NCI-H510A treated with DMSO at 0.1 percent for 48 hours (cell line): ENCODE measurements at places on chromosomes 13 and 19.
A peak's percentile ranks its signal among the peaks of the same experiment; 100 is the strongest.

GRCh38 chr19:6987850-6988249 is 33.4 kb downstream of the MBD3L2B start:
- DNase-seq = no peak

DNA sequence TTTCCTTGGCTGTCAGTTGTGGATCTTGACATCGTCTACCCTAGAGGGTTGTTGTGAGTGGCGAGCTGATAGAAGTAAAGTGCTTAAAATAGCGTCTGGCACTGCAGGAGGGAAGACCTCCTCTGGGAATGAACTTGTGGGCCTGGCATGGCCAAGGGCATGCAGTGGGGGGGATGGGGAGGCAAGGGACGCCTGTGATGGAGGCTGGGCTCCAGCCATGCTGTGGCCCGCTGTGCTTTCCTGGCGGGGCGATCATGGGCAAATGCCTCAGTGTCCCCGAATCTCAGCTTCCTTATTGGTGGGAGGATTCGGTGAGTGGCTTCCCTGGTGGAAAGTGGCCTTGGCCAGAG is 10.7 kb downstream of the CARM1 start:
- DNase-seq = no peak

- no peak for DNase-seq
These were observed 24.5 kb upstream of the SOX1 start for GRCh38 chr13:112042496-112042895.

- DNase-seq = no peak
These were observed 15.4 kb upstream of the KPTN start for GRCh38 chr19:47499371-47499770.

- peak; percentile 56 for DNase-seq
These were observed 1.2 kb downstream of the CGB7 start for GRCh38 chr19:49056101-49056901.

- peak; percentile 58 for DNase-seq
These were observed 3.9 kb upstream of the PCDH17 start for GRCh38 chr13:57627663-57628062.

DNA sequence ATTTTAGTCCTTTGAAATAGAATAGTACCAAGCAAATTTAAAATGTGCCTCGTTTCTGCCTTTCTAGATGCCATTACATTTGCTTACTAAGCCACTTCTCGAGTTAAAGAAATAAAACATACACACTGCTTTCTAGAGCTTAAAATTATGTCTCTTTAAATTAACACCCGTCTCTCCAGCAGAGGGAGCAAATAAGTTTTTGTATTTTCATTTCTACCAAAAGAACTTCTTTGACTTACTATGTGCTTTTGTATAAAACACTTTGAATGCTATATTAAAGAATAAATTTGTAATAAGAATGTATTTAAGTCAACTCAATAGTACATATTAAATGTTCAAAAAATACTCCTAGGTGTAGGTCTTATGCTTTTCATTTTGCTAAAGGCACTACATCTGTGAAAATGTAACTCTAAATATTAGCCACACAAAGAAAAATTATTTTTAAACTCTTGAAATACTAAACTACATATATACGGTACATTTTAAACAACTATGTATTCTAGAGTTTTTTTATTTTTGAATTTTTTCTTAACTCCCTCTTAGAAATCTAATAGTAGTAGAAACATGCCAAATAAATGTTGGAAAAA is 269.3 kb upstream of the MIR17HG start:
- DNase-seq = peak; percentile 33

DNA sequence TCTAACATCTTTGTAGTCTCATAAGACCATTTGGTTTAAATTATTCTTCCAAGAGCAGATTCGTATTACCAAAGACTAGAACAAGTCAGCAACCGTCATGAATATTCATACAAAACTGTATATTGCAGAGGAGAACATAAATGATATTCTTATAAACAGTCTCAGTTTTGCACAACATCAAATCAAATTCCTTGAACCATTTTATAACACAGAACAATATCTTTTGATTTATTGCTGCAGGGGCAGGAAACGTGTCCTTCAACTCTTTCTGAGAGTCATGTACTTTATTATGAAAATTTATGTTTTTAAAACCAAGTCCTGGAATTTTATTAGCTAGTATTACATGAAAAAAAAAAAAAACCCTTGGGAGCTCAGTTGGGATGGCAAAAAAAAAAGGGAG is 26.2 kb downstream of the SIGLECL1 start:
- no peak for DNase-seq

GRCh38 chr13:49304763-49305700 is 57.3 kb downstream of the CDADC1 start:
- DNase-seq = peak; percentile 7

- DNase-seq = no peak
These were observed 370.8 kb downstream of the MYO16 start for GRCh38 chr13:109000207-109000606.
